ENCODE measurements at places on chromosomes 7 and 10.

- DNase-seq: peak; percentile 76
These were observed 20.5 kb upstream of the INPP5A start for GRCh38 chr10:132516771-132517725.

DNA sequence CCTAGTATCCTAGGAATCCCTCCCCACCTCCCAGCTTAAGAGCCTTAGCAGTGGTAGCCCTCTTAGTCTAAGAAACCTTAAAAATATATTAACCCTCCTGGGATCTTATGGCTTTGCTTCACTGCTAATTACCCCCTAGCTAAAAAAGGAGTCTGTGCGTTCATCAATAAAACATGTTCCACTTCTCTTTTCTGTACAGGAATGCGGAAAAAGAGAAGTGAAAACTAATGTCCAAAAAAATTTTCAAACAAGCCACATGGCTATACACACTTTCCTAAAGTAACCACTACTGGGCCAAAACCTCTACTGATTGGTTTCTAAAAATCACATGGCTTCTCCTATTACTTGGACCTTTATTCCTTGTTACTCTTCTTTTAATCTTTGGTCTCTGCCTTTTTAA, 667.1 kb upstream of the LRRTM3 start:
- DNase-seq: no peak

GRCh38 chr7:20249920-20250319, 32.7 kb upstream of the MACC1 start:
- no peak for DNase-seq

DNA sequence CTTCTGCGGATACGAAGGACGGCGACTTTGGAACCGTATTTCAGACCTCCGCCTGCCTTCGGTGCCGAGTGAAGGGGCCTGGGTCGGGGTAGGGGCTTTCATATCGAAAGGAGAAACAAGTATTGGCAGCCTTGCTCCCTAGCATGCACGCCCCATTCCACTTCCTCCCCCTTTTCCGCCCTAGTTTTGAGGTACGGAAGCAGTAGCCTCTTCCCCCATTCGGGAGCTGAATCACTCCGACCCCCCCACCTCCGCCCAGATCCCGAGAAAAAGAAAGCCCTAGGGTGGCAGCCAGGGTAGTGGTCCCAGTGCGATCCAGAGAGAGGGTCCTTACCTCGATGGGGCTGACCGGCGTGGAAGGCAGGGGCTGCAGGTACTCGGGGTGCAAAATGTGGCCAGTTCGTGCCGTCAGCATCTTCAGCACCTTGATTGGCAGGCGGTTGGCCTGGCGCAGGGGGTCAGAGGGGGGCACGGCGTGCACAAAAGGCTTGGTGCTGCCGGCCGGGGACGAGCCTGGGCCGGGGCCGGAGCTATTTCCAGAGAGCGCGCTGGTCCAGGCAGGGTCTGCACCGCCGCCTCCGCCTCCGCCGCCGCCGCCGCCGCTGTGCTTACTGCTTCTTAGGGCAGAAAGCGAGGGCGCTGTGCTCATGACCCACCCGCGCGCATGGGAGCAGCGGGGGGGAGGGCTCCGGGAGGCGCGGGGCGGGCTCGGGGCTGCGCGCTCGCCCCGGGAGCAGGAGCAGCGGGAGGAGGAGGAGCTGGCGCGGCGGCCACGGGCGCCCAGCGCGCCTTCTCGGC, 594 bp downstream of the ZNF503 start:
- peak; percentile 9 for DNase-seq

- DNase-seq: no peak
These were observed 90.2 kb downstream of the UBE3C start for GRCh38 chr7:157228864-157229422.

DNA sequence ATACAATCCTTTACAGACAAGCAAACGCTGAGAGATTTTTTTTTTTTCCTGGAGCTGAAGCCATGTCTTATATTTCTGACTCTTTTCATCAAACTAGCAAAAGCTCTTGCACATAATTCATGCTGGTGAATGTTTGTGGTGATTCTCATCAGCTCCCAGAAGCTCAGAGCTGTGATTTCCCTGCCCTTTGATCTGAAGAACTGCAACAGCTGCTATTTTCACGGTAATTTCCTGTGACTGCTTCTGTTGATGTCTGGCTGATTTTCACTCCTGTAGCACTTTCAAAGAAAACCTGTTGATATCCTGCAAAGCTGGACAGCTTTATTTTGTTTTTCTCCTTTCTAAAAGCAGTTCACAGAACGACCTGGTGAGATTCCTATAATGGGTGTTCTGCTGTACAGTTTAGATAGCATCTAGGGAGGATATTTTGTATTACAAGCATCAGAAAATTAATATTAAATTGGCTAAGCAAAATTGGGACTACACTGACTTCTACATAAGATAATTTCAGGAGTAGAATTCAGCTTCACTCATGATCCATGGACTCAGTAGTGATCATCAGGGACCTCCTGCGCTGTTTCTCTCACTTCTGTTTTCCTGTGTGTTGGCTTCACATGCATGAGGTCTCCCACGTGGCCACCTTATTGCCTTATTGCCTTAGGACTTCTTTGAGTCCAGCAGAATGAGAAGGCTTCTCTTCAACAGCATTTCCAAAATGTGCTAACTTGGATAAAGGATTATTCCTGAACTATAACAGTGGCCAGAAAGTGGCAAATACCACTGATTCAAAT, 1111.6 kb upstream of the SORCS1 start:
- no peak for DNase-seq

DNA sequence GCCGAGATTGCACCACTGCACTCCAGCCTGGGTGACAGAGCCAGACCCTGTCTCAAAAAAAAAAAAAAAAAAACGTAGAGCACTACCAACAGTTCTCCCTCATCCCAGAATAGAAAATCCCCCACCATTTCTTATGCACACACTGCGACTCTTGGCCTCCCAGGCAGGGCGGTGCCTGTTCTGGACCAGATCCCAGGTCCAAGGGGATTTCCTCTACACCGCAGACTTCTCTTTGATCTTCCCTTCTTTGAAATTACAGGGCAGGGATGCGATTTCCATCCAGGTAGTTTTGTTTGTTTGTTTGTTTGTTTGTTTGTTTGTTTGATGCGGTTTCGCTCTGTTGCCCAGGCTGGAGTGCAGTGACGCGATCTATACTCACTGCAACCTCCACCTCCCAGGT, 91.8 kb downstream of the SEPTIN14 start:
- DNase-seq: no peak

DNA sequence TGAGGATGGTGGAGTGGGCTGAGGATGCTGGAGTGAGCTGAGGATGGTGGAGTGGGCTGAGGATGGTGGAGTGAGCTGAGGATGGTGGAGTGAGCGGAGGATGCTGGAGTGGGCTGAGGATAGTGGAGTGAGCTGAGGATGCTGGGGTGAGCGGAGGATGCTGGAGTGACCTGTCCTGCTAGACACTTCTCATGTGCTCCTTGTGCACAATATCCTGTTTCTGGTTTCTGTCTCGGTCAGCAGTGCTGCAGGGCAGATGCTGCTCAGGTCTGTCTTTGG, 29.2 kb downstream of the ANXA8 start:
- DNase-seq: no peak

- DNase-seq: no peak
These were observed 112.0 kb upstream of the MKX start for GRCh38 chr10:27857616-27858015.

DNA sequence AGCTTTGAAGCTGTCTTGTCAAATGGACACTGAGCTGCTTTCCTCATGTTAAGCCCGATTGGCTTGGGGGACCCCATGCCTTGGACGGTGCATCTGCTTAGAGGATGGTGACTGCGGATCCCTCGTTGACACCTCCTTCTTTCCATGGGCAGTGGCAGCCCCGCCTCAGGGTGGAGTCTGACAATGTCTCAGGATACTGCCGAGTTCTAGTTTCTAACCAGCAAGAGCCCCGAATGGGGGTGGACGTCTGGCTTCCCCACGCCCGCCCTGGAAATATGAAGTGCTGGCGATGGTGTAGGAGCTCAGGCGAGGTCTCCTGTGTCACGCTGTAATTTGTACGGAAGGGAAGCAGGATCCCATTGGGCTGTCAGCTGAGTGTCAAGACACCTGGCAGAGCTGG, 106.2 kb upstream of the CTBP2 start:
- DNase-seq: no peak

- DNase-seq: no peak
These were observed 12.6 kb upstream of the LAMB4 start for GRCh38 chr7:108142675-108143259.

DNA sequence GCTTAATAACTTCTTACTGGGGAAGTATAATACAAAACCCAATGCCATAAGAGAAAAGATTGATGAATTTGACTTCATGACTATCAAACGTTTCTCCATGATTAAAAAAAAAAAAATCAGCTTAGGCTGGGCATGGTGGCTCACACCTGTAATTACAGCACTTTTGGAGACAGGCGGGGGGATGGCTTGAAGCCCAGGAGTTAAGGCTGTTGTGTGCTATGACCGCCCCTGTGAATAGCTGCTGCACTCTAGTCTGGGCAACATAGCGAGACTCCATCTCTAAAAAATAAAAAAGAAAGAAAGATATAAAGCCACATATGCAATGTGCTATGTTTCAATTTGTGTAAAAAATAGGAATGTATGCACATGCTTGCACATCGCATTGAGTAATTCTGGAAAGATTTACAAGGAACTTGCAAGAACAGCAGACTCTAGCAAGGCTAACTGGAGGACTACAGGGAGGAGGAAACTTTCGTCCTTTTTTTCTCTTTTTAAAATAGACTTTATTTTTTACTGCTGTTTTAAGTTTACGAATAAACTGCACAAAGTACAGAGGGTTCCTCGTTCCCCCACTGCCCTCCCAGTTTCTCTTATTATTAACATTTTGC, 10.3 kb upstream of the RARRES2 start:
- no peak for DNase-seq

DNA sequence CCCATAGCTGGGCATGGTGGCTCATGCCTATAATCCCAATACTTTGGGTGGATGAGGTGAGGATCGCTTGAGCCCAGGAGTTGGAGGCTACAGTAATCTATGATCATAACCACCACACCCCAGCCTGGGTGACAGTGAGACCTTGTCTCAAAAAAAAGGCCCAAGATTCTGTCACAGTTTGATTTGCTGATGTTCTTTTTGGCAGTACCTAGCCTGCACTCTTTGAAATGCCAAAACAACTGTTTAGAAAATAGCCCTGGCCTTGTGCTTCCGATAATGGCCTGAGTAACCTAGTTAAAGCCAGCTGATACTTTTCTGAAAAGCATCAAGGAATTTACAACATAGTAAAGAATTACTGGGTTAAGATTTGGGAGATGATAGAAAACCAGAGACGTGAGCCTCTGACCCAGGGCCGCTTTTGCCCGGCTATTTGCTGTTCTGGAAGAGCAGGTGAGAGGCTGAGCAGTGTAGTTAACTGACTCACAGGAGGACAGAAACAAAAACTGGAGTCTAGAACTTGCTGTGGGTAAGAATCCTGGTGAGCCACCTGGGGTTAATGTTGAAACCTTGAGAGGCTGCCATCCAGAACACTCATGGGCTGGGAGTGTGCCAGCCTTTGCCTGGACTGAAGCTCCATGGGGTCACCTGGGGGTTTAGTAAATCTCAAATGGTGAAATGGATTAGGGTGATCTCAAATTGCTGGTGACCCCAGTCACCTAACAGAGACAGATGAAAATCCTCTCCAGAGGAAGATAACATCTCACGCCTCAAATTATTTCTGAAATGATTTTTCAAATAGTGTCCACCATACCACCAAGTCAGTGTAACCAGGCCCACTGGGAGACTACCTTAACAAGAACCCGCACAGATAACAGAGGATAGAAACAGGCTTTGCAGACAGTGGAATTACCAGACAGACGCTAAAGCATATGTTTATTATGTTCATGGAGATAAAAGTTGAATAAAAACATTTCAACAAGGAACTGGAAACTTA, 51.8 kb downstream of the GALNT11 start:
- no peak for DNase-seq

DNA sequence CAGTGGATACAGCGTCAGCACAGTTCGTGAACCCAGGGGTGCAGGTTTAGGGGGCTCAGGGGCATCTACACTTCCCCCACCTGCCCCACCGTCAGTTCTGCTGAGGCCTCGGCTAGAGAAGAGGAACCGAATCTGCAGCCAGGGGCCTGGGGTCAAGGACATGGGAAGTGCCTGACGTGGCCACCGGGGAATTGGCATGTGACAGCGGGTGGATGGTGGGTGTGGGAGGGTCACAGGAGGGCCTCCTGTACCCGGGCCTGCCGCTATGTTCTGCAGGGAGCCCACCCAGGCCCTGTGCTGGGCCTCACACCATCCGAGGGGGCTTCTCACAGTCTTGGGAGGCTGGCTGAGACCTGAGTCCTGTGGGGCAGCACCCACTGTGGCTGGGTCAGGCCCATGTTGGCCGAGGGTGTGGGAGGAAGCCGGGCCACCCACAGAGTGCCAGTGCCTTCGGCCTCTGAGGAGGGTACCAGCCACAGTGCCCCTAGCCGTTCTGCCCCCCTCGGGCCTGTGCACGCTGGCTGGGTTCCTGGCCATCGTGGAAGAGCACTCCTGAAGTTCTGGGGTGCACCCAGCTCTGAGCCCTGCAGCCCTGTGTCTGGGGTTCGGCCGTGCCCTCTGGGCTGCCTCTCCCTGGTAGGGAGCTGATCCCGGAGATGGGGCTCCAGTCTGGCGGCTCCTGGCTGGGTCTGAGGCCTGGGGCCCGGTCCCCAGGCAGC, 5.9 kb downstream of the TTYH3 start:
- no peak for DNase-seq

GRCh38 chr10:22705527-22705926, 8.9 kb downstream of the PIP4K2A start:
- DNase-seq: no peak

DNA sequence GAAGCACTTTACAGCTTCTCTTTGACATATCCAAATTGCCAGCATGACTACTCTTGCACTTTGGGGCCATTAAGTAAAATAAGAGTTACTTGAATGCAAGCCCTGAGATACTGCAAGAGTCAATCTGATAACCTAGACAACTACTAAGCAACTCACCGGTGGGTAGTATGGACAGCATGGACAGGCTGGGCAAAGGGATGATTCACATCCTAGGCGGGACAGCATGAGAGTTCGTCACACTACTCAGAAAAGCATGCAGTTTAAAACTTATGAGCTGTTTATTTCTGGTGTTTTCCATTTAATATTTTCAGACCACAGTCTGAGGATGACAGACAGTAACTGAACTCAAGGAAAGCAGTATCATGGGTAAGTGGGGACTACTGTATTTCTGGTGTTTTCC, 84.0 kb downstream of the ORC5 start:
- no peak for DNase-seq

DNA sequence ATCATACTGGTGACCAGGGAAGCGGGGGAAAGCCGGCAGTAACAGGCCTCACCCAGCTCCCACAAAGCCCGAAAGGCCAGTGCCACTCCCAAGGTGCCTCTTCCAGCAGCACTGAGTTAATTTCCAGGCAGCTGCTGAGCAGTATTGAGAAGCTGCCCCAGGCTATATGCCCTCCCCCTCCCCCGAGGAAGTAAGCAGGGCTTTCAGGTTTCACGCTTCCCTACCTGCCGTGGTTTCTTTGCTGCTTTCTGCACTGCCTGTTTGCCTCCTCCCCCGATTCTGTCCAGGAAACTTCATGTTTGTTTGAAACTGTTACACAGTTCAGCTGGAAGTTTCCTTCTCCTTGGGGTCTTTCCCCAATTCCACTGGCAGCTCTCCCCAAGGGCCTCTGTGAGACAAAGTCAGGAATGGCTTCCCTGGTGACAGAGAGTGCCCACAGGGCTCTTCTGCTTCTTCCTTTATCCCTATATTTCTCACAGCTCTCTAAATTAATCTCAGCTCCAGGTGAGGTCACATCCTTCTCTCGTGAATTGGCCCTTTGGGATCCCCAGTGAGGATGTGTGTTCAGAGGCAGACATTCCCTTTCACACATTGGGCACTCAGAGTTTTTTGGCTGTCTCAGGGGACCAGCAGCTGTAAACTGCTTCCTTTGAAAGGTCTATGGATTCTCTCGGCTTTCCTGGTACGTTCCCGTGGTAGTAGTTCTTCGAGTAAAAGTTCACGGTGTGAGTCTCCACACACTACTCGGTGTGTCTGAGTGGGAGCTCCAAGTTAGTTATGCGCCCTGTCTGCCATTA, 19.4 kb downstream of the C1GALT1 start:
- DNase-seq: no peak

Data from HS-5 (cell line).